ENCODE measurements at places on chromosomes 1 and 21.

- DNase-seq: no peak
Observed at GRCh38 chr1:162314206-162314605, 62.4 kb downstream of the SPATA46 start.

- no peak for DNase-seq
Observed at GRCh38 chr1:145863282-145864018, 4.6 kb upstream of the PIAS3 start.

DNA sequence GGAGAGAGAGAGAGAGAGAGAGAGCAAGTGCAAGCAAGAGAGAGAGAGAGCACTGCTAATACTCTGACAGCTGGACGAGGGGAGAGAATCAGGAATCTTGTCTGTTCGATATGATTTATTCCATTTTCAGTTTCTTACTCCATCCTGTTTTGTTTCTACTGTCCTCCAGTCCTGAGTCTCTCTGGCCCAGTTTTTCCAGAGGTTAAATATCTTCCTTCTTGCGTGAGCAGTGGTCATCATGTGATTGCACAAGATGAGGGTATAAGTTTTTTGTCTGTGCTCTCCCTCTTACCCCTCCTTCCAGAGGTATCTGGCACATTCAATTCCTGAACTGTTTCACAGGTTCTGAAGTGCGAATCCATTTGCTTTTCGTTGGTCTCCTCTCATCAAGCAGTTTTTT, 16.8 kb downstream of the UBE2U start:
- DNase-seq: no peak

- DNase-seq: no peak
Observed at GRCh38 chr21:16002874-16003466, 273.2 kb downstream of the USP25 start.

GRCh38 chr1:238254935-238255334, 364.2 kb upstream of the ZP4 start:
- no peak for DNase-seq

GRCh38 chr1:58524353-58524945, 22.1 kb downstream of the OMA1 start:
- DNase-seq: no peak

- no peak for DNase-seq
Observed at GRCh38 chr1:150970808-150971582, 3.6 kb downstream of the CERS2 start.

GRCh38 chr1:32684167-32684811, 18.3 kb downstream of the SYNC start:
- no peak for DNase-seq

- DNase-seq: no peak
Observed at GRCh38 chr1:173475564-173476196, 1.5 kb upstream of the PRDX6 start.

GRCh38 chr1:236150986-236151385, 8.6 kb downstream of the GPR137B start:
- DNase-seq: no peak

GRCh38 chr1:156602557-156602993, 1.3 kb upstream of the GPATCH4 start:
- no peak for DNase-seq

GRCh38 chr1:45001011-45001481, 10.1 kb downstream of the HECTD3 start:
- DNase-seq: no peak

- no peak for DNase-seq
Observed at GRCh38 chr1:170307426-170307825, 161.7 kb downstream of the NTMT2 start.

- no peak for DNase-seq
Observed at GRCh38 chr1:167221126-167221737, 546 bp downstream of the POU2F1 start.

DNA sequence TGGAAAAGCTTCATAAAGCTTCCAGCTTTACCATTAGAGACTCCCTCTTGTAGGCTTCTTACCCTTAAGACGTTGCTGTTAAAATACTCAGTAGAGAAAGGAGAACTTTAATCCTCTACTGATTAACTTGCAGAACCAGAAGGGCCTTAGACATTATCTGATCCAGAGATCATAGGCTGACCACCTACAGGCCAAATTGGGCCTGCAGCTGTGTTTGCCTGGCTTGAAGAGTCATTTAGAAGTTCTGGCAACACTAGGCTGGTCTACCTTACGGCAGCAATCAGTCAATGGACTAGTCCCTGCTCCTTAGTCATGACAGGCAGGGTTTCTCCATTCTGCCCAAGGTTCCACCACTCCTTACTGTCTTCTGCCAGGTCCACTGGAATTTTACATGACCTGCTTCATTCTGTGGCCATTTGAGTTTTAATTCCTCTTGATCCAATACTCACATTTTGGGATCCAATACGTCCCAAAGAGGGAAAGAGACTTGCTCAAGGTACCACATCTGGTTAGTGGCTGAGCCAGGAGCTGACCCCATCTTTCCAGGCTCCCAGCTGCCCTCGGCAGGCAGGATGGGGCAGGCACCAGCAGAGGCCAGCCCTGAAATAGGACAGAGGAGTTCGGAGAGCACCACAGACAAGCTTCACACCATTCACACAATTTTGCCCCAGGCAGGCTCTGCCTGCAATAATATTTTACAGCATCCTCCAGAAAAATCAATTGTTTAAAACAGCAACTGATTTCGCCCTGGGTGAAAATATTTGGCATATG, 96.8 kb downstream of the TNR start:
- DNase-seq: no peak

DNA sequence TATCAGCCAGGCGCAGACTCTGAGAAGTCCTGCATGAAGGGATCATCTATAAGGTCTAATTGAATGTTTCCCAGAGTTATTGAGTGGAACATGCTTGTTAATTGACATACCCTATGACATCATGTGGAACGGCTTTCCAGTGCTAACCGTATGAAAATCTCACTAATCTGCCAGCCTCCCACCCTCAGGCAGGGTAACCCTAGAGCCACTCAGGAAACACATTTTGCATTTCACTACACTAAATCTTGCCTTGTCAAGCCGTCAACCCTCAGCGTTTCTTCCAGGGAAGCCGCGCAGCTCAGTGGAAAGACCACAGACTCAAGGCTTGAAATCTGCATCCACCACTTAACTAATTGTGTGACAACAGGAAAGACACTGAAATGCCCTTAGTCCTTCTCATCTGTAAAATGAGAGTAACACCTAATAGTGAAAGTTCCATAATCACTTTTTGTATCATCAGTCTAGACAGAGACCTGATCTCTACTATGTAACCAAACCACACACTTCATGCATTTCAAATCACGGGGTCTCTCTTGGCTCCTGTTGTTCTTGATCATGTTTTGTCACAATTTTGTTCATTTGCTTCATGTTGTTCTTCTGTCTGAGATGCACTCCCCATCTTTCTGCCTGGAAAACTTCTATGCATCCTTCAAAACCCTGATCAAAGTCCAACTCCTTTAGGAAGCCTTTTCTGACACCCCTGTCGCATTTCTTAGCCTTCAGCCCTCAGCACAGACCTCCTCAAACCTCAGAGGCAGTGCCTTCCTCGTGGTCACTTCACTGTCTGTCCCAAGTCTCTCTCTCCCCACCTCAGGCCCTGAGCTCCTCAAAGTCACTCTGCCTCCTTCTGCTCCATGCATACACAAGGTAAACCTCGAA, 246.5 kb downstream of the TOMM20 start:
- DNase-seq: no peak

- DNase-seq: no peak
Observed at GRCh38 chr1:199279067-199279466, 640.2 kb downstream of the PTPRC start.

GRCh38 chr1:51607681-51608095, 9.2 kb upstream of the OSBPL9 start:
- DNase-seq: no peak

DNA sequence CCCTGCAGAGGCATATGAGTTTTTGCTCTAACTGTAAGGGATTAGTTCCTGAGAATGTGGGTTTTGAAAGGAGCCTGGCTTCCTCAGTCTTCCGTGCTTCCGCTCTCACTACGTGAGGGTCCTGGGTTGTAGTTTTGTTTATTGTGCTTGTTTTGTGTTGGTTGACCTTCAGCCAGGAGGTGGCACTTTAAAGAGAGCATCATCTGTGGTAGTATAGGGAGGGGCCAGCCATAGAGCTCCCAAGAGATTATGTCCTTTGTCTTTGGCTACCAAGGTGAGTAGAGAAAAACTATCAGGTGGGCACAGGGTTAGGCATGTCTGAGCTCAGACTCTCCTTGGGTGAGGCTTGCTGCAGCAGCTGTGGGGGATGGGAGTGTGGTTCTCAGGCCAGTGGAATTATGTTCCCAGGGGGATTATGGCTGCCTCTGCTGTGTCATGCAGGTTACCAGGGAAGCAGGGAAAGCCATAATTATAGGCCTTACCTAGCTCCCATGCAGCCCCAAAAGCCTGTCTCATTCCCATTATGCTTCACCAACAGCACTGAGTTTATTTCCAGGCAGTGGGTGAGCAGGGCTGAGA, 23.5 kb downstream of the CYP4B1 start:
- DNase-seq: no peak

- no peak for DNase-seq
Observed at GRCh38 chr1:166185526-166185925, 18.7 kb upstream of the FAM78B start.

GRCh38 chr1:109319114-109319513, 12.3 kb upstream of the MYBPHL start:
- no peak for DNase-seq

DNA sequence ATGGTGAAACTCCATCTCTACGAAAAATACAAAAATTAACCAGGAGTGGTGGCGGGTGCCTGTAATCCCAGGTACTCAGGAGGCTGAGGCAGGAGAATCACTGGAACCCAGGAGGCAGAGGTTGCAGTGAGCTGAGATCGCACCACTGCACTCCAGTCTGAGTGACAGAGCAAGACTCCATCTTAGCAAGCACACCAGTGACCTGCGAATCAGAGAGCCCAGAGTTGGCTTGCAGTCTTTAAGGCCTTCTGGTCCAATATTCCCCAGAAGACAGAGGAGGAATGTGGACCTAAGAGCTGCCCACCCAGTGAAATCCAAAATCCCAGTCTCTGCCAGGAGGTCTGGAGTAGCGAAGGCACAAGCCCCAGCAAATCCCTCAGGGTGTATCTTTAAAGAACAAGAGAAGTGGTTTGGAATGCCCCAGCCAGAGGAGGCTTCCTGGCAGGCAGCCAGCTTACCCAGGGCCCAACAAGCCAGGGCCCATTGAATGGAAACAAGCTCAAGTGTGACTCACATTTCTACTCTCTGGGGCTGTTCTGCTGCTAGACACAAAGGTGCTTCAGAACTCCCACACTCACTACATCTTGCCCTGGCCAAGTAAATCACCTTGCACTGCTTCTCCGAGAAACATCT, 23.9 kb downstream of the GPR161 start:
- DNase-seq: peak; percentile 50

DNA sequence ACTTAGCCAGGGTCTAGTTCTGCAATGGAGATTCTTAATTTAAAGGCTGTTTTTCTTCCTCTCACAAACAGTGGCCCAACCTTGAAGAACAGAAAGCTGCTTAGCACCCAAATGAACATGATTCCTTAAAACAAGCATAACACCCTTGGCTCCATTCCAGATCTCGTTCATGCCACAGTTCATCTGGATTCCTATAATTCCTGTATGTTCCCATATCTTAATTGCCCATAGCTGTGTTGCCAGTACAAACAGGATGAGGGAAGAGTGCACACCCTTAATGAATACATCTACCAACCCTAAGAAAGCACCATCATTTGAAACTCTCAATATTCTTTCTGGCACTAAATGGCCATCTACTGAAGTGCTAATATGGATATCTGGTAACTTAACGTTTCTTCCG, 45.5 kb downstream of the TGFB2 start:
- no peak for DNase-seq

DNA sequence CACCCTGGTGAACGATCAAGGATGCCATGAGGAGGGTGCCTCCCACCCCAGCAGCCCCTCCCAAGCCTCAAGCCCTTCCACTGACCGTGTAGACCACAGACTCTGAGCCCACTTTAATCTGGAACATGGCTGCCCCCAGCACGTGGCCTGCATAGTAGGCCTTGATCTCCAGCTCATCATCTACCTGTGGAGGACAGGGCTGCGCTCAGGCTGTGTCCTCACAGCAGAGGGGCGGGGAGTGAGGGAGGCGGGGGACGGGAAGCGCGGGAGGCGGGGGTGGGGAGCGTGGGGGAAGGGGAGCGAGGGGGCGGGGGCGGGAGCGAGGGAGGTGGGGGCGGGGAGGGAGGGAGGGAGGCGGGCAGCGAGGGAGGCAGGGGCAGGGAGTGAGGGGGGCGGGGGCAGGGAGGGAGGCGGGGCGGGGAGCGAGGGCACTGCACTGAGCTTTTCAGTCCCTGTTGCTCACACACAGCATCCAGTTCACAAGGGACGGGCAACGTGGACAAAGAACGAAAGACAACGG, 7.1 kb downstream of the PUSL1 start:
- no peak for DNase-seq

- DNase-seq: no peak
Observed at GRCh38 chr1:88275259-88275862, 408.7 kb upstream of the PKN2 start.

GRCh38 chr21:46110499-46111192, 12.7 kb downstream of the COL6A2 start:
- no peak for DNase-seq

DNA sequence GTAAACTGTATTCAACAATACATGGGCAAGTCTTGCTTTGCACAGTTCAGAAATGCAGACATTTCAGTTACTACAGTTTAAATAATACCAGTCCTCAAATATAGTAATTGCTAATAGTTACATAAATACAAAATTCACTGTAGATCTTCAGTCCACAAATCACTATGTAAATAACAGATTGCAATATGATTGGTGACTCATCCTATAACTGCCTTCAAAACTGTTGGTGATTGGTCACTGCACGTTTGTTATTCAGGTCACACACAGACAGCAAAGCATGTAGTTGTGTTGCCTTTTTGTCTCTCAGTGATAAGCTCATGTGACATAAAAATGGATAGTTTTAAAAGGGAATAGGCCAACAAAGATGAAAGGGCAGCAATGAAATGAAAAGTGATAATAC, 186.5 kb upstream of the CTTNBP2NL start:
- DNase-seq: no peak

- no peak for DNase-seq
Observed at GRCh38 chr1:206495493-206496046, 11.8 kb upstream of the RASSF5 start.

DNA sequence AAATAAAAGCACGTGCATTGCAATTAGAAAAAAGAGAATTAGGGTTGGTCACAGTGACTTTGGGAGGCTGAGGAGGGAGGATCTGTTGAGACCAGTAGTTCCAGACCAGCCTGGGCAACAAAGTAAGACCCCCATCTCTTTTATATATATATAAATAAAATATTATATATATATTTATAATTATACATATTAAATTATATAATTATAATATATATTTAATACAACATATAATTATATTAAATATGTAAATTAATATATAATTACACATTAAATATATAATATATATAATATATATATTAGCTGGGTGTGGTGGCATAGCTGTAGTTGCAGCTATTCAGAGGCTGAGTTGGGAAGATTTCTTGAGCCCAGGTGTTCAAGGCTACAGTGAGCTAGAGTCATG, 23.2 kb downstream of the TMEM200B start:
- DNase-seq: no peak

All from activated CD8-positive, alpha-beta memory T cell treated with anti-CD3 and anti-CD28 coated beads for 48 hours (primary cell).